ENCODE measurements at places on chromosomes 2 and 18. TPM values are rescaled to one million over a fixed set of nuclear protein-coding genes. Genes with fewer than 3 reads are reported as not detected.

Gene SLC16A14
- polyA plus RNA-seq = 1.0 TPM

Gene TUBA3E
- 48.3 TPM for polyA plus RNA-seq

Gene INO80D
- 3.7 TPM for polyA plus RNA-seq

Gene RAB1A
- 77.8 TPM for polyA plus RNA-seq

Gene MOGAT1
- polyA plus RNA-seq = 0.07 TPM

Gene REV1
- 9.6 TPM for polyA plus RNA-seq

Gene CERKL
- not detected for polyA plus RNA-seq

Gene MYOM1
- polyA plus RNA-seq = 174 TPM

Gene SETBP1
- 1.6 TPM for polyA plus RNA-seq

Gene NABP1
- polyA plus RNA-seq = 6.6 TPM

Gene COL3A1
- 173 TPM for polyA plus RNA-seq

Gene PRSS56
- polyA plus RNA-seq = 0.15 TPM

Gene PREPL
- 14.3 TPM for polyA plus RNA-seq

Gene ANKRD44
- 1.1 TPM for polyA plus RNA-seq

Gene DNMT3A
- polyA plus RNA-seq = 10.3 TPM

Gene ANKRD30B
- not detected for polyA plus RNA-seq

Gene SPATA3
- polyA plus RNA-seq = not detected

Gene AGXT
- 0.09 TPM for polyA plus RNA-seq

Gene CCDC141
- polyA plus RNA-seq = 15.2 TPM

Gene SYT4
- polyA plus RNA-seq = not detected

Gene RGPD4
- polyA plus RNA-seq = not detected

Gene CD28
- polyA plus RNA-seq = 0.10 TPM

Gene REG3G
- not detected for polyA plus RNA-seq

Gene CD8A
- 0.73 TPM for polyA plus RNA-seq

Gene PTPRN
- polyA plus RNA-seq = not detected

Gene TUBB8B
- 0.03 TPM for polyA plus RNA-seq

Gene C1GALT1C1L
- 0.48 TPM for polyA plus RNA-seq

Gene DPP4
- polyA plus RNA-seq = 1.1 TPM

Gene COL6A3
- polyA plus RNA-seq = 116 TPM

Gene NYAP2
- not detected for polyA plus RNA-seq

Gene FRZB
- 2.6 TPM for polyA plus RNA-seq

Gene LDLRAD4
- polyA plus RNA-seq = 5.4 TPM

Gene GCG
- 0.32 TPM for polyA plus RNA-seq

Gene PRKAG3
- 0.03 TPM for polyA plus RNA-seq

Gene CHRNA1
- 0.07 TPM for polyA plus RNA-seq

Gene C2orf66
- polyA plus RNA-seq = 0.03 TPM

Gene SRD5A2
- not detected for polyA plus RNA-seq

Gene MAP4K3
- 41.5 TPM for polyA plus RNA-seq

Gene CACNB4
- 0.09 TPM for polyA plus RNA-seq

Gene KHK
- polyA plus RNA-seq = 2.2 TPM

Gene PARD3B
- 2.4 TPM for polyA plus RNA-seq
